ENCODE measurements at places on chromosomes 6 and 20.

- no peak for DNase-seq
Observed at GRCh38 chr6:166057431-166057830, 110.2 kb downstream of the TBXT start.

DNA sequence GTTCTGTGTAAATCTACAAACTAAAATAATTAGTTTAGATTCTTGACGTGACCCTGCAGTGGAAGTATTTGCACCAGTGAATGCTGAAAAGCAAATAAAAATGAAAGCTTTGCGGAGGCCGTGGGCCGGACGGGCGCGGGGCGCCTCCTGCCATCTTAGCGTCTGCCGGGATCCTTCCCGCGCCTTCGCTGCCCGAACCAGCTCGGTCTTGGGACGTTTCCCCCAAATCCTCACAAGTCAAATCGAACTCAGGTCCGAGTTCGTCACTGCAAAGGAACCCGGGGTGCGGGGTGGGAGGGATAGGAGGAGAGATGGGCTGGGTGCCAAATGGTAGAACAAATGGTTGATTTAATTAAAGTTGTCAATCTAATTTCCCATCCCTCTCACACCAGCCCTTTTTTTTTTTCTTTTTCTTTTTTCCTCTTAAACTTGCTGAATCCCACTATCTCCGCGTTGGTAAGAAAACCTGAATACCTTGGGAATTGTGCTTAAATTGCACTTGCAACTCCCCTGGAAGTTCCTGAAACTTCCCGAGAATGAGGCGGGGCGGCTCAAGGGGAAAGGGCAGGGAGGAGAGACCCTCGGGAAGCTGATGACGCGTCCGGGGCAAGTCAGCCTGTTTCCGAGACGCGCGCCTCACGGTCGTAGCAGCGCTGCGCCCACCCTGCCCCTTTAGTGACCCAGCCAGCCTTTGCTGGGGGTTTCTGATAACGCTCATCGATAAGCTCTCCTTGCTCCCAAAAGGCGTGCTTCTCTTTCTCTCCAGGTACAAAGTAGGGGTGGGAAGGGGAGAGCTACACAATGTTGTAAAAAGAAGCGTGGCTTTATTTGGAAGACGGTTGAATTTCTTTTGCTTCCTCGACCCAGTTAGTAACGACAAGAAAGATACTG, 1.8 kb downstream of the GJA1 start:
- DNase-seq = no peak

DNA sequence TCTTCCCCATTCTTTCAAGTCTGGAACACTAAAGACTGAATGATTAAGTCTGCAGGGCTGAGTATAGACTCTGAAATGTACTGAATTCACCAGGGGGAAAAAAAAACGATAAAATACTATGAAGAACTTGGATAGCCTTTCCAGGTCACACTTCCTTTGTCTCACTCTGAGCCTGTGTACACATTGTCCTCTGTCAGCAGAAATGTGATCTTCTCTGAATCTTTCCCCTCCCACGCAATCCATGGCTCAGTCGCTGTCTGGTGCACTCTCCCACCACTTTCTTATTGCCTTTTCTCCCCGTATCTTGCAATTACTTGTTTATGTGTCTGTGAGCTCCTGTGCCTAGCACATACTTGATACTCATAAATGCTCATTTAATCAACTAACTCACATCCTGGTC, 212.6 kb upstream of the RSPO3 start:
- DNase-seq = no peak

GRCh38 chr6:106060167-106060566, 26.0 kb upstream of the PRDM1 start:
- DNase-seq = no peak

DNA sequence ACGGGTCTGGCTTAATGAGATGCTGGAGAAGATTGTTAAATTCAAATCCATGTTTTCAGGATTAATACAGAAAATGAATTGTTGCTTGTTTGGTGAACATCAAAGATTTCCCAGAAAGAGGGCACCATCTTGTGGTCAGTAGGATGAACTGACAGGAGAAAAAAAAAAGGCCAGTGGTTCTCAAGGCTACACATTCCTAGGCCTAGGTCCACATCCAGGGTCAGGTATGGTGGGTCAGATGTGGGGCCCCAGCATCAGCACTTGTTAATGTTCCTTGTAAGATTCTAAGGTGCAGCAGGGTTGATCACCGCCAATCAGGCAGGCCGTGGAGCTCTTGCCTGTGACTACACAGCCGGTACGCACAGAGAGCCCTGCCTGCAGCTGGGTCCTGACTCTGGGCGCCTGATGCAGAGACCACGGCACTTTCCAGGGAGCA, 34.0 kb upstream of the FOXO3 start:
- DNase-seq = no peak

DNA sequence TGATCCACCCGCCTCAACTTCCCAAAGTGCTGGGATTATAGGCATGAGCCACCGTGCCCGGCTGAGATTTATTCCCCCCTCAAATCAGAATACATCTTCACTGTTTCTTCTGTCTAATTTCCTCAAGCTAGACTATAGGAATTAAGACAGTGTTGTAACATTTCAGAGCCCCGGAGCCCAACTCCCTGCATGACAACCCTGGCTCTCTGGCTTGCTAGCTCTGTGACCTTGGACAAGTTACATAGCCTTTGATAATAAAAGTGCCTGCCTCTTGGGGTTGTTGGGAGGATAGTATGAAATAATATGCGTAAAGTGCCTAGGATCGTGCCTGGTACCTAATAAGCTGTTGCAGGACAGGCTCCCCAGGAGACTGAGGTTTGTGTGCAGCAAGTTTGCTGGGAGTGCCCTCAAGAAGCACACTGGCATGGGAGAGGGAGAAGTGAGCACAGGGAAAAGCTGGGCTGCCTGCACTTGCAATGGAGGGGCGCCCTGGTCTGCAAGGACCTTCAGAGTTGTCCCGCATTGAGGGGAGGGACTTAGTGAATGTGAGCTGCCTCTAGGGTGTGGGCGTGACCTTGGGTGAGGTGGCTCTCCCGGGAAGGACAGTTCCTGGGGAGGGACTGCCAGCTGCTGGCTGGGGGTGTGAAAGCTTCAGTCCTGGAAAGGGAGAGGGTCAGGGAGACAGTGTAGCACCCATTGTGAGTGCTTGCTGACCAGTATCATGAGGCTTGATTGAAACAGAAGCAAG, 43.4 kb downstream of the TAF8 start:
- DNase-seq = no peak

- DNase-seq = no peak
Observed at GRCh38 chr6:53464927-53465460, 79.9 kb downstream of the GCLC start.

DNA sequence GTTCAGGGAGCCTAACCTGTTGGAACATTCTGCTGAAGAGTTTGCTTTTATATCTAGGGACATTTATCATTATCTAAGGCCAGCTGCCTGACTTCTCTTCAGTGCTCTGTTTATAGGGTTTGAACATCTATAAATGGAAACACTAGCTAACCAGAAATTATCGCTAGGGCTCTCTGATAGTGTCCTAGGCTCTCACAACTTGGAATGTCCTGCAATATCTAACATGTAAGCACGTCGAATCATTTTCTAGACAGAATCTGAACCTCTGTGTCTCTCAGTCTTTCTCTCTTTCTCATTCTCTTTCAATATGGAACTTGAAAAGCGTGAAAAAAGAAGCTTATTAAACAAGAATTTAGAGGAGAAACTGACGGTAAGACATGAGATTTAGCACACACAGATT, 92.5 kb upstream of the MLIP start:
- DNase-seq = no peak

DNA sequence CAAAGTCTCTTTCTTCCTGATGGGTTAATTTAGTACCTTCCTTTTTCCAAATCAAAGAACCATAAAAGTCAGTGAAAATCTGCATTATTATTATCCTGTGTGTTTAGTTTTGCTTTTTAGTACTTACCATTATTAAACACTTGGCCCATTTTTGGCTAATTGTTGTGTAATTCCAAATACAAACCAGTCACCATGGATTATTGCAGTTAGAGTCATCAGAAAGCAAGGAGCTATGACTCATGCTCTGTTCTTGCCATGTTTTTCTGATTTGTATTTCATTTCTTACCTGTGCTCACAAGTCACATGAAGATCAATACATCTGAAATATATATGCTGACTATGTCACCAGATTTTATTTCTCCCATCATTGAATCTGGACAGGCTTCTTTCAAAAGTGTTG, 31.3 kb downstream of the SLC22A3 start:
- peak; percentile 6 for DNase-seq

DNA sequence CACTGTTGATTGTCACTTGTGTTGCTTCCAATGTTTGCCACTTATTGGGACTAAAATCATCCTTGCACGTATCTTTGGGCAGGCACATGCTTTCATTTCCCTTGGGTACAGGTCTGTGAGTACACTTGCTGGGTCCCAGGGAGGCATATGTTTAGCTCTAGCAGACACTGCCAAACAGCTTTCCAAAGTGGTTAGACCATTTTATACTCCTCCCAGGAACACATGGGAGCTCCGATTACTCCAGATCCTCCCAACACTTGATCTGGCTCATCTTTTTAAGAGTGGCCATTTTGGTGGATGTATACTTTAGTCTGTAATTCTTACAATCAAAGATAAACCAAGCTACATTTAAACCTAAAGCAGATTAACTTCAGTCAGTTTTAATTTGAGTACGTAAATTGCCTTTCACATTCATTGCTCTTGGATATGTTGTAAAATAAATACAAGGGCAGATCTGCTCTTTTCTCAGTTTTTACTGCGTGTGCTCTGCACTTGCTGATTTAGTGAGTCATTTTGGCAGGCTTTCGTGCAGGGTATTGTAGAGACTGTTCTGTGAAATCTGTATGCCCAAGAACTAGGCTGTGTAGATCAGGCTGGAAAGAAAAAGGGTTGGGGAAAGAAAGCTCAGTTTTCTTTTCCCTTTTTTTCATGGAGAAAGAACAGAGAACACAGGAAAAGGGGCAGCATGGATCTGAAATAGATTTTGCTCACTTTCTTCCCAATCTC, 19.5 kb downstream of the SLC22A1 start:
- DNase-seq = peak; percentile 29

DNA sequence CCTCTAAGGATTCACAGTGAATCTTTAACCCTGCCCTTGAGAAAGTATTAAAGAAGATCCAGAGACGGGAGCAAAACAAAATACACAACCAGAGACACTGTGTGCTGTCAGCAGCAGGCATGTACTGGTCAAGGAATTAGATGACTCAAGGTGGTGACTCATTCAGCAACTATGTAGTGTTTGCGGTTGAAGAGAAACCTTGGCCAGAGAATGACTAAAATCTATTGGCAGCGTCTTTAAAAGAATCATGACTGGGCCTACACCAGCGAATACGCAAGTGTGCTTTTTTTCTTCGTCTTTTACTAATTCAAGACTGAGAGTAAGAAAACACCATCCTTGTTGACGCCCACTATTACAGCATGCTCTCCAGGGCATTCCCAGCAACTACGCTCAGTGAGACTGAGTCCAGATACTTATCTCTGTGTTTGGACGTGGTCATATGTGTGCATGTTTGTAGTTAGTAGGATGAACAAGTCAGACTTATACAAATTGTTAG, 72.4 kb upstream of the BACH2 start:
- peak; percentile 99 for DNase-seq

DNA sequence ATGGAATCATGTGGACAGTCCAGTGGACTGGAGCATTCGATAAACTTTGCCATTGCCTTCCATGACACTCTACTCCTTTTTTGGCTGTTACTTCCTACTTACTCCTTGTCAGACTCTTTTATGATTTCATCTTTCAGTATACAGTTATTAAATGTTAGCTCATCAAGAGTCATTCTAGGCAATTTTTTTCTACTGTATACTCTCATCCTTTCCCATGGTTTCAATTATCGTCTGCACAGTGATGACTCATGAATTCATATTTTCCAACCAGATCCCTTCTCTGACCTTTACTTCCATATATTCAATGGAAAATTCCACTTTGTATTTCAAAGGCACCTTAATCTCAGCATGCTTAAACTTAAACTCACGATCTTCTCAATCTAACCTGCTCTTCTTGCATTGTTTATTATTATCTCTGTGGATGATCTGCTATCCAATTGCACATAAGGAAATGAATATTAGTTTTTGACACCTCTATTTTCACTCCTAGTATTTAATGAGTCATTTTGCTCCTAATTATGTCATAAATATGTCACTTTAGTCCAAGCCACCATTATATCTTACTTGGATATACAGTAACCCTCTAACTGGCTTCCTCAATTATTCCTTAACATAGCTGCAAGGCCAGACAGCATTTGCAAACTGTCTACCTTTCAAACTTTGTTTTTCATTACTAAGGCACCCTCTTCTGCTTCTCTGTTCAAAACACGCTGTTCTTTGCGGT, 427.5 kb downstream of the PHF3 start:
- no peak for DNase-seq

GRCh38 chr6:89035252-89036101, 45.1 kb upstream of the PNRC1 start:
- DNase-seq = peak; percentile 97

- no peak for DNase-seq
Observed at GRCh38 chr20:50207026-50207425, 16.4 kb downstream of the CEBPB start.

DNA sequence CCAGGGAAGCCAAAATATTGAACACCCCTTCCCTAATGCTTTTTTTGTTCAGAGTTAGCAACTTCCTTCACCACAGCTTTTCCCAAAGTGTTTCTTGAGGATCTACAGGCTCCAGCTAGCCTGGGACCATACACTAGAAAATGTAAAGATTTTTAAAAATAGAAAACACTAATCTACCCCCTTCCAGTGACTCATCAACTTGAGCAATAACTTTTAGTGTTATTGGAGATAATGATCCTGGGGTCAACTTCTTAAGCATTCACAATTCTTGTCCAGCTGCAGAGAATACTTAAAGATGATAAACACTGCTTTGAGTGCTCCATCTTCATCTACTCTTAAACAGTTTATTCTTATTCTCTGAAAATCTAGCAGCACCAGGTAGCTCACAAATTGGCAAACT, 131.6 kb downstream of the COL9A1 start:
- no peak for DNase-seq

- DNase-seq = peak; percentile 55
Observed at GRCh38 chr6:154404791-154405400, 48.3 kb upstream of the IPCEF1 start.

DNA sequence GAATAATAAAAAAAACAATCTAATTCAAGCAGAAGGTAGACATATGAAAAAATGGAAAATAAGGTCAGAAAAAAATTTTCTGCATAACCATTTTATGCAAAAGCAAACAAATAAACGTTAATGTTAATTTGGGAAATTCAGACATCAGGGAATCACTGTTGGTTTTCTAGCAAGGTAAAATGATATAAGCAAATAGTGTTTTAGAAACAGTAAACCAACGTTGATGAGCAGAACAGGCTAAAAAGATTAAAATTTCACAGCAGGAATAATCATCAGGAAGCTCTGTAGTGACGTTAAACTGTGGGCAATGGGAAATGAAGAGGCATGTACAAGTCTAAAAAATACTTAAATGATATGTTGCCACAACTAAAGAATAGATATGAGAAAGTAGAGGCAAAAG, 54.5 kb upstream of the HMGCLL1 start:
- DNase-seq = no peak

GRCh38 chr20:10978713-10979112, 304.9 kb upstream of the JAG1 start:
- no peak for DNase-seq

GRCh38 chr6:110557199-110557598, 80.8 kb upstream of the SLC22A16 start:
- no peak for DNase-seq

GRCh38 chr20:44477151-44477550, 1.5 kb downstream of the TTPAL start:
- DNase-seq = no peak

All from GM04504 (cell line).